Colonic mucosa (tissue), 4 donors: ENCODE measurements at places on chromosomes 12 and 14.

DNA sequence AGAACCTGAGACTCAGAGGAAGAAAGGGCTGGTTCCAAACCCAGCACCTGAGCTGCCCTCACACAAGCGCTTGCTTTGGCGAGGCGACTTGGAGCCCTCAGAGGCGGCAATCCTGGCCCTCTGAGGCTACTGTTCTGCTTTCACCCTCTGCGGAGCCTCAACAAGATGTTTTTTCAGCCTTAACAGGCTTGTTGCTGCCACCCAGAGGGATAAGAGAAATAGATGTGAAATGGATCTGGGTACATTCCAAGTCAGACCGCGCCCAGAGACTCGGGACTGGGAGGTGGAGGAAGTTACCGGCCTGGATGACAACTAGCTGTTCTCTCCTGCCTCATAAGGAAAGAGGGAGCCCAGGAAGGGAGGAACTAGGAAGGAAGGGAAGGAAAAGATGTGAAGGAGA is 89.6 kb downstream of the TTC7B start:
- DNase-seq: peak; percentile 80
- no peaks in the 10 kb centered on the region for H3K27me3 ChIP-seq
- no peak overlapping the region for H3K27ac ChIP-seq
- no peaks in the 10 kb centered on the region for H3K36me3 ChIP-seq

DNA sequence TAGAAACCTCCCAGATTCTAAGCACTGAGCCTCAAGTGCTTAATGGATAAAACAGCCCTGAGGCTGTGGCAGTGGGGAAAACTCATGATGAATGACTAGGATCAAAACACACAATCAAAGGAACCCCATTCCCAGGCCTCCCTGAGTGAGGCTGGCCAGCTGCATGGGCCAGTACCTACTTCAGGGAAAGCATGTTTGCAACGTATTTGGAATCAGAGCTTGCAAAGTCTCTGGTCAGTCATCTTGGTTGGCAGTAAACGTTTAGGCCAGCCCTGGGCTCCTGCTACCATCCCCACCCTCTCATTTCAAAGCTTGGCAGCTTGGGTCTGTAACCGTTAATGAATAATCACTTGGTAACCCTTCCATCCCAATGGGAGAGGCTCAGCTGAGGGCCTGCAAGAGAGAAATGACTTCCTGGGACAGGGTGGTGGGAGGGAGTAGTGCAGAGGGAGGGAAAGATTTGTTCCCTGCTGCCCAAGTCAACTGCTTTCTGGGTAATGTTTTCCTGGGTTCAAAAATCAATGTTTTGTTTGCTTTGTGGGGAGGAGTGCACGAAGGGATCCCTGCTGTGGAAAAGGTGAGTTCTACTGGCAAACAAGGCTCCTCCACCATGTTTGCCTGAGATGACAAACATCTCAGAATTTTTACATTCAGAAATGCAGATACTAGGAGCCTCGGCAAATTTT is 2.0 kb upstream of the RNASE8 start:
- peak; percentile 80 for DNase-seq
- H3K4me1 ChIP-seq: peaks cover 8% of the 10 kb centered on the region
- no peak overlapping the region for H3K4me3 ChIP-seq
- no peaks in the 10 kb centered on the region for H3K27me3 ChIP-seq
- H3K27ac ChIP-seq: peak overlapping the region; percentile 88

DNA sequence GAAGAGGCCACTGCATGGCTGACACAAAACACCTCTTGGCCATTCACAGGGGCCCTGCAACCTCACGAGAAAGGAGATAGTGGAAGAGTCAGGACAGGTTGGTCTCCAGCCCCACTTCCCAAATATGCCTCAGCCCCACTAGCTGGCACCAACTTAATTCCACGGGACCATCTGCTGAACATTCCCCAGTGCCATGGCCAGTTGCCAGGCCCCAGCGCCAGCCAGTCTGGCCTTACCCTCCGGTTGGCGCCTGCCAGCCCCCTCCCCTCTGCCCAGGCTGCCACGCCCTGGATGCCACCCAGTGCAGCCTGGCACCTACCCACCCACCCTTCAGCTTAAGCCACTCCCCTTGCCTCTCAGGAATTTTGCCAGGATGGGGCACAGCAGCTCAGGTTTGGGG is 21.2 kb upstream of the HSPB8 start:
- H3K36me3 ChIP-seq: no peaks in the 10 kb centered on the region
- no peak overlapping the region for H3K27ac ChIP-seq
- H3K4me1 ChIP-seq: no peaks in the 10 kb centered on the region

DNA sequence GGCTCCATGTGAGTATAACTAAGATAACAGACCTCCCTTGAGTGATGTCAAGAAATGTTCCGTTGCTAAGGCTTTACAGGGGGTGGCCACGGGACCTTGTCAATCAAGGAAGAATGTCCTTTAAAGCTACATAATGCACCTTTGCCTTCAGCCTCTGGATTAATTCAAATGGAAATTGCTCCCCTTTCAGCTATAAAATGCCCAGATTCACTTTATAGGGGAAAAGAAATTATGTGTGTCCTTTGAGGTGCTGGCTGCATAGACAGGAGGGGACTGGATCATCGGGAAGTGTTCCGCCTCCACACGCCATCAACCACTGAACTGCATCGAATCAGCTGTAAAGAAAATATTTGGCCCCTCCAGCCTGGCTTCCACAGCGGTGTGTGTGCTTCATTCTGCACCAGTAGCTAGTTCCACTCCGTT is 415.4 kb downstream of the DPF3 start:
- H3K4me1 ChIP-seq: no peaks in the 10 kb centered on the region
- H3K27ac ChIP-seq: no peak overlapping the region
- no peak overlapping the region for H3K4me3 ChIP-seq
- no peaks in the 10 kb centered on the region for H3K36me3 ChIP-seq
- H3K27me3 ChIP-seq: no peaks in the 10 kb centered on the region

DNA sequence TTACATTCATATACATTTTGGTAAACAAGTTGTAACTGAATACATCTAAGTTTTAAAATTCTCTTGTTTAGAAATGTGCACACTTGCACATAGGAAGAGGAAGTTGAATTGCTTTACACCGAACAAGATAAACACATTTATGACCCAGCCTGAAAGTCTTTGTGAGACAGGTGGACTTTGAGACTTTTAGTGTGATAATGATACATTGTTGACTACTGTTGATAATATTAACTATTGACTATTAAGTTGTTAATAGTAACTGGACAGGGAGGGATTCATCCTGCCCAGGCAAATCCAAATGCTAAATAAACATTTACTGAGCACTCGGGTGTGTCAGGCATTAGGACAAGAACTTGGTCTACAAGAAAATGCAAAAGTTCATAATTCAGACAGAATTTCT is 68.0 kb downstream of the AVPR1A start:
- H3K27me3 ChIP-seq: no peaks in the 10 kb centered on the region
- DNase-seq: no peak
- no peak overlapping the region for H3K27ac ChIP-seq
- no peaks in the 10 kb centered on the region for H3K4me1 ChIP-seq

DNA sequence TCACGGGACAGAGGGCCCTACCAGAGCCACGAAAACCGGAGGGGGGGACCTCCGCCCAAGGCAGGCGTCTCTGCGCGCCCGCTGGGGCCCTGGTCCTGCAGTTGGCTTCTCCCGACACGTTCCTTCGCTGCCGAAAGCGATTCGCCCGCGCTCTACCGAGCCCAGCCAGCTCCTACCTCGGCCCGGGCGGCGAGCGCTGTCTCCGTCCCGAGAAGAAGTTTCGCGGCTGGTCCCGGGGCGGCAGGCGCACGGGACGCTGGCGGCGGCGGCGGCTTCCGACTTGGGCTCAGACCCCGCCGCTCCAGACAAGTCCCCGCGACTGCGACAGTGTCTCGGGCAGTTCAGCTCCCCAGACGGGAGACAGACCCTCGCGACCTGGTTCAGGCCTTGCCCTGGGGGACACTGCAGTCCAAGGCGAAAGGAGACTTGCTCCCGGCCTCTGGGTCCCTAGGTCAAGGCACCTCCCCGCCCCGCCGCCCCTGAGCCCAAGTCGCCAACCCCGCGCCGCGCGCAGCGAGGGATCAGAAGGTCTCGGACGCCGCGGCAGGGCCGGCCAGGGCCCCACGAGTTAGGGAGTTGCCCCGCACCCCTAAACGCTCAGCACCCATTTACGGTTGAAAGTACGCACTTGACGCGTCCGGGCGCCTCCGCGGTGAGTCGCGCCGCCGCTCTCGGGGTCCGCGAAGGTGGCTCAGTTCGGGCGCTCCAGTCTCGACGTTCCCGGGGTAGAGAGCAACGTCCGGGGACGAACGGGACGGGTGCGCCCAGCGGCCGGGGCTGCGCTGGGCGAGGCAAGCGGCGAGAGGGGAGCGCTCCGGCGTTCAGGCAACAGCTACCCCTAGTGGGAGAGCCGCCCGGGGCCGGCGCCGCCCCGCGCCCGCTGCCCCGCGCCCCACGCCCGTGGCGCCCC is 1.4 kb upstream of the DIO3 start:
- H3K4me1 ChIP-seq: no peaks in the 10 kb centered on the region
- DNase-seq: no peak
- no peaks in the 10 kb centered on the region for H3K36me3 ChIP-seq
- no peak overlapping the region for H3K27ac ChIP-seq

DNA sequence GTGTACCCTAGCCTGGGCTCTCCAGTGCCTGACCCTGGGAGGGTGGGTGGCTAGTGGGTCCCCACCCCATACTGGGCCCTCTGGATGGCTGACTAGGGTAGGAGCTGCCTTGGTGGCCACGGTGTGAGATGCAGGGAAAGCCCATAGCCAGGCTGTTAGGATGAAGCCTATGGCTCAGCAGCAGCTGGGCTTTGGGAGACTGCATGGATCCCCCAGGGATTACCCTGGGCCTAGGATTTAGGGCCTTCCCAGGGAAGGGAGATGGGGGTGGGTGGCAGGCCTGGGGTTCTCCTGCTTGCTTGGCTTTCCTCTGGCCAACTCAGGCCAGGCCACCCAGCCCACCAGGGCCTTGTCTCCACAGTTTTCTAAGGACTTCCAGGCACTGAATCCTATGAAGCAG is 6.3 kb downstream of the GSTZ1 start:
- H3K36me3 ChIP-seq: no peaks in the 10 kb centered on the region
- no peak overlapping the region for H3K27ac ChIP-seq
- no peak overlapping the region for H3K4me3 ChIP-seq
- no peaks in the 10 kb centered on the region for H3K27me3 ChIP-seq
- no peak for DNase-seq
- H3K4me1 ChIP-seq: peaks cover 4% of the 10 kb centered on the region

- H3K4me3 ChIP-seq: no peak overlapping the region
- DNase-seq: no peak
- no peaks in the 10 kb centered on the region for H3K27me3 ChIP-seq
Observed at GRCh38 chr12:83709899-83710298, 1023.2 kb downstream of the TMTC2 start.

DNA sequence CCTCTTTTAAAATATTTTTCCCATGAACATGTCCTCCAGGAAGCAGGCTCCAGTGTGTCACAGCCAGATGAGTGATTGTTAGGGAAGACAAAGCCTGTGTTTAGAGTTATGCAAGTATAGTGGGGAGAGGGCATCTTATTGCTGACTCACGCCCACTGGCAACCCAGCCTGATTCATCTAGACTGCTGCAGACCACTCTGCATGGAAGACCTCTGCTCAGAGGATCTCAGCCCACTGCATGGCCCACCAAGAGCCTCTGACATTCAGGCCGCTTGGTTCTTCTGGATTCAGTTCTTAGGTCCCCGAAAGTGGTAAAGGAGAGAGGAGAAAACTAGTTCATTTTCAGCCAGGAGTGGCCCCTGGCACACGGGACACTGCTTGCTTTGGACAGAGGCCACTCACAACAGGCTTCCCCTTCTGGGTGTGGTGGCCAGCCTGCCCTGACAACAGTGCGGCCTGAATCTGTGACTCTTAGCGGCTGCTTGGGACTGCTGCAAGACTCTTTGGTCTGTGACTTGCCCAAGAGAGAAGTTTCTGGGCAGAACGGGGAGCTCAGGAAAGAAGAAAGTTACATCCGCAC is 266.3 kb downstream of the ZFP36L1 start:
- no peaks in the 10 kb centered on the region for H3K4me1 ChIP-seq
- no peak for DNase-seq
- no peaks in the 10 kb centered on the region for H3K36me3 ChIP-seq

- no peaks in the 10 kb centered on the region for H3K27me3 ChIP-seq
- no peaks in the 10 kb centered on the region for H3K36me3 ChIP-seq
Observed at GRCh38 chr12:10739157-10740118, 16.3 kb upstream of the YBX3 start.

DNA sequence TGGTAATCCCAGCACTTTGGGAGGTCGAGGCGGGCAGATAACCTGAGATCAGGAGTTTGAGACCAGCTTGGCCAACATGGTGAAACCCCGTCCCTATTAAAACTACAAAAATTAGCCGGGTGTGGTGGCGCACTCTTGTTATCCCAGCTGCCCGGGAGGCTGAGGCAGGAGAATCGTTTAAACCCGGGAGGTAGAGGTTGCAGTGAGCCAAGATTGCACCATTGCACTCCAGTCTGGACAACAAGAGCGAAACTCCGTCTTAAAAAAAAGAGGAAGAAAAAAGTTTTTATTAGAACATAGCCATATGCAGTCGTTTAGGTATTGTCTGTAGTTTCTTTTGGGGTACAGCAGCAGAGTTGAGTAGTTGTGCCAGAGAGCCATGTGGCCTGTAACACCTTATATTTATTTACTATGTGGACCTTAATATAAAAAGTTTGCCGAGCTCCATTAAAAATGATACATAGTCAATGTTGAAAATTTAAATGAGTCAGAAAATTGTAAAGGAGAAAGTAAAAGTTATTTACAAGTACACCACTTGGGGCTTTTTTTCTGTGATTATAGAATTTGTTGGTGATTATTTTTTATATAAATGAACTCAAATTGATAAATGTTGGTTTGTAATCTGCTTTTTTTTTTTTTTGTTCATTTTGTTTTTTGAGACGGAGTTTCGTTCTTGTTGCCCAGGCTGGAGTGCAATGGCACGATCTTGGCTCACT is 2.2 kb downstream of the ADIPOR2 start:
- H3K4me3 ChIP-seq: no peak overlapping the region
- H3K4me1 ChIP-seq: no peaks in the 10 kb centered on the region
- no peak for DNase-seq

GRCh38 chr12:47939009-47939601 is 24.3 kb upstream of the TMEM106C start:
- no peaks in the 10 kb centered on the region for H3K36me3 ChIP-seq
- peaks cover 7% of the 10 kb centered on the region for H3K4me1 ChIP-seq
- H3K4me3 ChIP-seq: no peak overlapping the region
- H3K27me3 ChIP-seq: no peaks in the 10 kb centered on the region

DNA sequence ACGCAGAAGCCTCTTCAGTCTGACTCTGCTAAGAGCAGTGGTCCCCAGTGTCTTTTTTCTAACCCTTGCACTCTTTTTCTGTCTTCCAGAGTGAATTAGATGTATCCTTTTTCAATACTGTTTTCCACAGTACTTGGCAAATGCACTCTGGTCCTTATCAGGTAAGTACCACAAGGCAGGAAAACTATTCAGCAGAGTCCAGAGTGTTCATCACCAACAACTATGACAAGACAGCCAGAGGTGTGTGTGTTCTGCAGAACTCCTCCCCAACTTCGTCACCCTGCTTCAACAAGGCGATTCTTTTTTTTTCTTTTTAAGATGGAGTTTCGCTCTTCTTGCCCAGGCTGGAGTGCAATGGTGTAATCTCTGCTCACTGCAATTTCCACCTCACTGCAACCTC is 54.3 kb upstream of the STRN3 start:
- DNase-seq: no peak
- no peaks in the 10 kb centered on the region for H3K27me3 ChIP-seq
- no peaks in the 10 kb centered on the region for H3K4me1 ChIP-seq
